KBM-7 (cell line): ENCODE measurements at places on chromosomes 5 and 9.

DNA sequence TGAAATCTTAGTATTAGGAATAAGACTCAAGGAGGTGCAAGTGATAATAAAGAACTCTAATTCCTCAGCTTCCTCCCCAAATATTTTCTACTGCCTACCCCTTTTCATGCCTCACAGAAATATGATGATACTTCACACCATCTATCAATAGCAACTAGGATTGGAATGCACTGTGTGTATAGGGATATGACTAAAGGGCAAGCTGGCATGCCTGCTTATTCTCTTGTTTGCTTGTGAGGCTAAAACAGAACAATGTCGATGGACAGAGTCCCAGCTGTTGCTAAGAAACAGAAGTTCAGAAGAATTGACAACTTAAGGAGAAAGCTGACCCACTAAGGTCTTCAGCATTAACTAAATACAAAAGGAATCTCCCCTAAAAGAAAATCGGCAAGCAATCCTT is 9.7 kb upstream of the CHD1 start:
- DNase-seq: no peak

DNA sequence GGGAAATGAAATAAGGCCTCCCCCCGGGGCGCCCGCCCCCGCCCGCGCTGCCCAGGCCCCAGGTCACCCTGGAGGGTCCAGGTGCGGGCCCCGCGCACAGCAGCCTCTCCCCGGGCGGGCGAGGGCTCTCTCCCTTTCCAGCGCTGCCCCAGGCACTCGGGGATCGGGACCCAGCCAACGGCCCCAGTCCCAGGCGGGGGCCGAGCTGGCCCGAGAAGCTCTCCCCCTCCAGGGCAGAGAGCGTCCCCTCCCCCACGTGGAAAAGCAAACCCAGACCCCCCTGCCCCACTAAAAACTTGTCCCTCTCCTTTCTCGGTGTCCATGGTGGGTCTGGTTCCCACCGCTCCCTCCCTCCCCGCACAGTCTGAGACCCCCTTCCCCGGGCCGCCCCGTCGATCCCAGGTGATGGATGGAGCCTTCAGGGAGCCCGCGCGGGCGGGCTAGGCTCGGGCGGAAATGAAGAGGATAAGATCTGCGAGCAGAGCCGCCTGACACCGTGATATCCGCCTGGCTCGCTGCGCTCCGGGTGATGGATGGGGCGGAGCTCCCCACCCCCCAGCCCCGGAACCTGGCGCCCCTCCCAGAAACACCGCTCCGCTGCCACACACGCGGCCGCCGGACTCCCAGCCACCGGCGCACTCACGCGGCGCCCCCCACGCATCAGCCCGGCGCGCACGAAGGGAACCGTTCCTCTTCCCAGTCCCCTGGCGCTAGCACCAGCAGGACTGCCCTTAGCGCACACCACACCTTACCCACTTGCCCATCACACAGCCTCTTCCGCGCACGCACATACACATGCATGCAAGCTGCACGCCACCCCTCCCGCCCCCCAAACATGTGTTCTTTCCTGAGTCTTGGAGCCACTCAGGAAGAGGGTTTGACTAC is 81.7 kb upstream of the ZBTB43 start:
- peak; percentile 71 for DNase-seq

GRCh38 chr5:181166812-181167733 is 19.7 kb downstream of the OR2V2 start:
- DNase-seq: no peak

DNA sequence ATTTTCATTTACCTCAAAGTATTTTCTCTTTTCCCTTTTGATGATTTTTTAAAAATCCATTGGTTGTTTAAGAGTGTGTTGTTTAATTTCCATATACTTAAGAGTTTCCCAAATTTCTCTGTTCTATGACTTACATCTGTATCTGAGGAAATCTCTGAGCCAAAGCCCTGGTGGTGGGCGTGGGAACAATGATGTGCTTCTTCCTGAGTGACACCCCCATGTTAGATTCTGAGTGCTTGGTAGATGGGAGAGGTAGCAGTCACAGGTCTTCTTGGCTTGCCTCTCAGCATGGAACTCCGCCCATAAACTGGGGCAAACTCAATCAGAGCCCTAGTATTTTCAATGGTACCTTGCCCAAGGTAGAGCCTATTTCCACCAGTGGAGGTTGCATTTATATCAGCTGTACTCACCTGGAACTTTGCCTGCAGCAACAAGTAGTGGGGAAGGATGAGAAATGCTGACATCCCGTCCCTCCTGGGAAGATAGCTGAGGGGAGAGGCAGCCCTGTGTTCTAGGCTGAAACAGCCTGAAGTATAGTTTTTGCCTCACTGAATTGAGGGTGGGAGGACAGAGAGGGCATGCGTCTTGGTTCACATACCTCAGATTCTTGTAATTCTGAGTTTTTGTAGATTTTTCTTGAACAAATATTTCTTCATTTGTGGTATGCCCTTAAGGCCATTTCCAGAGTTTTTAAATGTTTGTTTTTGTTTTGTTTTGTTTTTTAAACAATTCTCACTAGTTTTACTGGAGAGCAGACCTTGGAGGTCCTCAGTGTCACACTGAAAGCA is 26.4 kb downstream of the C9orf43 start:
- no peak for DNase-seq

DNA sequence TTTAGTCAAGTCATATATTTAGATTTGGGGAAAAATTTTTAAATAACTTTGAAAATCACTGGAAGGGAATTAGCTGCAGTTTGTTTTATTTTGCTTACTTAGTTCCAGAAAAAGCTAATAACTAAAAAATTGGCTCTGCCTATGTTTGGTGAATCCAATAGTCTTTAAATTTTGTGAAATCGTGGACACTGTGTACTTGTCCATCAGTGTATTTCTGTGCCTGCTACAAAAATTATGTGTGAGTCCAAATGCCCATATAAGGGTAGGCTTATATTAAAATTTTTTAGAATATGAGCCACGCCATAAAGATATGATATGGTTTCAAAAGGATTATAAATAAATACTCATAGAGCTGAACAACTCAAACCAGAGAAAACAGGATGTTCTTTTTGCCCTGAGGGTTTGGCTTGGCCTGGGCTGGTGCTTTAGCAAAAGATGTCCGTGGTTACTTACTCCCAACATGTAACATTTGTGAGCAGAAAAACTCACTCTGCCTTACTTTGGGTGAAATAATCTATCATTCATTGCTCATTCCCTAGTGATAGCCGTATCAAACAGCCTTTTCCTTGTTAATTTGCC is 133.2 kb upstream of the PRLR start:
- DNase-seq: no peak

GRCh38 chr5:147179562-147180147 is 55.2 kb upstream of the STK32A start:
- DNase-seq: no peak

DNA sequence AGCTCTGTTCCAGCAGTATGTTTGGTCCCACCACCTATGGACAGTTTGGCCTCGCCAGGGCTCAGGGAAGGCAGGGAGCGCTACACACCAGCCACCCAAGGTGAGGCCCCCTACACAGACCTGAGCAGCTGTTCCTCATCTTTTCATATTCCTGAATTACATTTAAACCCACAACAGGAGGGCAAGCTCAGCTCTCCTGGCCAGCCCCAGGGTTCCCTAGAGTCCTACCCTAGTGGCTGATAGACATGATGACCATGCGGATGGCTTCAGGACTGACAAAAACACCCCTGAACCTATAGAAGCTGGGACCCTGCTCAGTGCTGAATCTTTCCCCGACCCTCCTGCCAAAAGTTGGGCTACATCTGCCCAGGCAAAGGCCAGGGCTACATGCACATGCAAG is 6.7 kb upstream of the FOXE1 start:
- no peak for DNase-seq

- no peak for DNase-seq
Observed at GRCh38 chr9:4490705-4491625, 697 bp downstream of the SLC1A1 start.

GRCh38 chr5:138448481-138449398 is 9.9 kb downstream of the REEP2 start:
- no peak for DNase-seq
